ENCODE measurements at places on chromosomes 13 and 19. TPM values are rescaled to one million over a fixed set of nuclear protein-coding genes. Genes with fewer than 3 reads are reported as not detected.

CCL25 gene
- total RNA-seq = not detected

ATP4A gene
- total RNA-seq = not detected

ZFP28 gene
- total RNA-seq = 11.6 TPM

DKKL1 gene
- 0.18 TPM for total RNA-seq

NLRP7 gene
- not detected for total RNA-seq

ASF1B gene
- total RNA-seq = 1.7 TPM

TGFBR3L gene
- total RNA-seq = 0.99 TPM

CDX2 gene
- not detected for total RNA-seq

FRY gene
- 4.3 TPM for total RNA-seq

VN1R2 gene
- total RNA-seq = not detected

CRTC1 gene
- 2.4 TPM for total RNA-seq

GPC5 gene
- total RNA-seq = not detected

SBK3 gene
- total RNA-seq = 0.25 TPM

PEG3 gene
- 0.49 TPM for total RNA-seq

NLRP4 gene
- total RNA-seq = not detected

SIGLEC7 gene
- total RNA-seq = 0.41 TPM

CASP14 gene
- total RNA-seq = not detected

CBY2 gene
- not detected for total RNA-seq

C5AR1 gene
- total RNA-seq = 0.09 TPM

TUBA3C gene
- not detected for total RNA-seq

IGFL2 gene
- 0.09 TPM for total RNA-seq

ZNF112 gene
- 5.8 TPM for total RNA-seq
